ENCODE measurements at places on chromosomes 2 and 18. TPM values are rescaled to one million over a fixed set of nuclear protein-coding genes. Genes with fewer than 3 reads are reported as not detected.
A peak's percentile ranks its signal among the peaks of the same experiment; 100 is the strongest.

Gene CHRNA1
- not detected for total RNA-seq

Gene LYPD6
- total RNA-seq, result 12.2 TPM

DNA sequence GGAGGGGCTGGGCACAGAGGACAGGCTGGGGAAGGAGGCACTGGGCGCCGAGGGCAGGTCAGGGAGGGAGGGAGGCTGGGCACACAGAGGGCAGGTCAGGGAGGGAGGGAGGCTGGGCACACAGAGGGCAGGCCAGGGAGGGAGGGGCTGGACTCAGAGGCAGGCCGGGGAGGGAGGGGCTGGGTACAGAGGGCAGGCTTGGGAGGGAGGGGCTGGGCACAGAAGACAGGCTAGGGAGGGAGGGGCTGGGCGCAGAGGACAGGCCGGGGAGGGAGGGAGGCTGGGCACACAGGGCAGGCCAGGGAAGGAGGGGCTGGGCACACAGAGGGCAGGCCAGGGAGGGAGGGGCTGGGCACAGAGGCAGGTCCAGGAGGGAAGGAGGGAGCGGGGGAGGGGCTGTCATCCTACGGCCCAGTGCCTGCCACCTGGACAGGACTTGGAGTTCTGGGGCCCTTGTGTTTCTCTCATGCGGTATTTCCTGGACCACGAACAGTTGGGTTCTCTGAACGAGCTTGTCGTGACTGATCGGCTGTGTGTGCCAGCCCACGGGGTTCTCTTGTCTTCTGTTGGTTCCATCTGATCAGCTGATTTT is 46.7 kb upstream of the KCNG2 start:
- no peak for DNase-seq

- no peak for DNase-seq
These were observed 533.2 kb upstream of the TNP1 start for GRCh38 chr2:217392930-217393584.

GRCh38 chr2:79370976-79371538 is 141.8 kb upstream of the CTNNA2 start:
- no peak for DNase-seq

Gene NCKAP5
- 3.4 TPM for total RNA-seq

Gene DSG1
- total RNA-seq, result not detected

DNA sequence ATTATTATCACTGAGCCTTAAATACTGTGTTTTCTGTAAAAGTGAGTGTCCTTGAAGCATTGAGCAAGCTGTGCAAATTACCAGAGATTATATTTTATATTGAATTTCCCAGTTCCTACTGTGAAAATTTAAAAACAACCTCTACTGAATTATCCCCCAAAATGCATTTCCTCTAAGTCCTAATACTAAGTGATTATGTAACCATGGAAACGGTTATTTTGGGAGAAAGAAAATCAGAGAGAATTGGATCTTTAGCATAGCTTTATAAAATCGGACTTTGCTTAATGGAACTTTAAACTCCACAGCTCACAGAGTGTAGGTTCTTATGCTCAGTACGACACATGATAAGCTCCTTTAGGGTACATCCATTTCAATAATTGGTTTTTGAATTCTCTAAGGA is 19.3 kb upstream of the CHMP1B start:
- no peak for DNase-seq

DNA sequence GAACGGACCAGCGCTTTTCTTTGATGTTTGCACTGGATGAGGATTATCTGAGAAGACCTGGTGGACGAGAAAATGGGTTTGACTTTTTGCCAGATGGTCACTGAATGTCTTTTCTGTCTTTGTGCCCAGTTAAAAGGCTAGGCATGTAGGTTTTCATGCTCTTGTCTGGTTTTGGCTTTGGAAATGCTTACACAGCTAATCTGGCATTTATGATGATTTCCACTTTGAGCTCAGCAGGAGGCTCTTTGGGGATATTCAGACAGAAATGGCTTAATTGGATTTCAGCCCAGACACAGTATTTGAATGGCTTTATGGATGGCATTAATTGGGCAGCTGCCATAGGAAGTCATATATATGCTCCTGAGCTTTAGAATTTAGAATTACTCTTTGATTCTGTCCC is 59.6 kb downstream of the NCK2 start:
- no peak for DNase-seq

Gene LTBP1
- total RNA-seq, result 4.5 TPM

Gene ANKAR
- 4.1 TPM for total RNA-seq

Gene LRRFIP1
- total RNA-seq, result 14.4 TPM

Gene STK17B
- 17.1 TPM for total RNA-seq

Gene FSIP2
- 0.03 TPM for total RNA-seq

GRCh38 chr2:153165021-153165420 is 313.5 kb downstream of the RPRM start:
- no peak for DNase-seq

- no peak for DNase-seq
These were observed 3.2 kb downstream of the WBP1 start for GRCh38 chr2:74461187-74462053.

Gene ATOH8
- 7.5 TPM for total RNA-seq

- peak; percentile 50 for DNase-seq
These were observed 25.5 kb downstream of the LNPK start for GRCh38 chr2:175976391-175977157.

DNA sequence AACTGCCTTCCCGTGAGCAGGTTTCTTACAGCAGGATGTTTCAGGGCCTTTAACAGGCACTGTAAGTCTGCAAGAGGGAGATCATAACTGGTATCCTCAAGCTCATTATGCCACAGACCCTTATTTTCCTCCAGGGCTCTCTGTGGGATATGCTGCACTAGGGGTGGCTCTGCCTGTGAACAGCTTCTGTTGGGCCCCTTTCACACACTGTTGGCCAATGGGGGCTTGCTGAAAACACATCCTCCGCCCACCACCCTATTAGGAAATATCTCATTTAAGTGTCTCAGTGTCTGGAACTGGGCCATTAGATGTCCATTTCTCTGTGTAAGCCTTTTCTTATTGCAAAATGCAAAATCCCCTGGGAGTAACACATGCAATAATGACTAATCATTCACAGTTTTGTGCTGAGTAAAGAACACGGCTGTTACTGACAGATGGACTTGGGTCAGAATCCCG is 414.3 kb upstream of the HS6ST1 start:
- DNase-seq, result no peak

DNA sequence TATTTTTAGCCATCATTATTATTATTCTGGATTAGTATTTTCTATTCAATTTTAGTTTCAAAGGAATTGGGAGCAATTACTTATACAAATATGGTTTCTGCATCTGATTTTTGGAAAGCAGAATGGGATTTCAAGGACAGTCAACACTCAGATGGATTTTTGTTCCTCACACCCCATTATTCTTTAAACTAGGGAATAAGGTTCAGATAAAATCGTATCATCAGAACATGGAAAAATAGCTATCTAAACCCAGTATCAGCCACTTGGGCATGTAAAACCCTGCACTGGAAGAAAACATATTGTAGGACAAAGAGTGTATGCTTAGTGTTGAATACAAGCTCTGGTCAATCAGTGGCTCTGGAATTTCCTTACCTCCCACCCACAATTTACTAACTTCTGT is 452.5 kb downstream of the ZNF516 start:
- DNase-seq, result no peak

- no peak for DNase-seq
These were observed 146.3 kb upstream of the OTX1 start for GRCh38 chr2:62904344-62904743.

Gene VWC2L
- not detected for total RNA-seq
